RPMI7951 (cell line): ENCODE measurements at places on chromosomes 12 and 14. TPM values are rescaled to one million over a fixed set of nuclear protein-coding genes. Genes with fewer than 3 reads are reported as not detected.

BHLHE41 gene
- total RNA-seq, result 7.8 and 9.1 TPM in 2 replicates

PTGDR gene
- total RNA-seq, result not detected in 2 replicates

SLC24A4 gene
- not detected in 2 replicates for total RNA-seq

NPAS3 gene
- total RNA-seq, result 0.29 and 0.48 TPM in 2 replicates

SIX6 gene
- total RNA-seq, result not detected in 2 replicates

ZNF385A gene
- total RNA-seq, result 0.24 and 1.3 TPM in 2 replicates

OTUB2 gene
- total RNA-seq, result 1.5 and 1.6 TPM in 2 replicates

RDH12 gene
- total RNA-seq, result not detected in 2 replicates

GPD1 gene
- total RNA-seq, result 0.39 TPM in 1 of 2 replicates, not detected in the other

B4GALNT3 gene
- 0.10 and 0.60 TPM in 2 replicates for total RNA-seq

CREBL2 gene
- 25.4 and 26.2 TPM in 2 replicates for total RNA-seq

LMO3 gene
- not detected in 2 replicates for total RNA-seq

FAM186B gene
- 0.29 TPM in 1 of 2 replicates, not detected in the other for total RNA-seq

HECTD1 gene
- total RNA-seq, result 79.9 and 80.0 TPM in 2 replicates

GLIPR1L2 gene
- total RNA-seq, result 0.20 and 0.36 TPM in 2 replicates

LMNTD1 gene
- total RNA-seq, result not detected in 2 replicates

GRIN2B gene
- total RNA-seq, result not detected in 2 replicates

PLCZ1 gene
- total RNA-seq, result not detected in 2 replicates

P3H3 gene
- 26.9 and 27.3 TPM in 2 replicates for total RNA-seq

EXOC3L4 gene
- not detected in 2 replicates for total RNA-seq

DDN gene
- not detected in 2 replicates for total RNA-seq

KRT79 gene
- 3.3 and 4.8 TPM in 2 replicates for total RNA-seq
